ENCODE measurements at places on chromosomes 6 and 20.

- DNase-seq, result no peak
Measured at GRCh38 chr20:709991-710779, 34.6 kb upstream of the SCRT2 start.

- peak; percentile 1 for DNase-seq
Measured at GRCh38 chr20:1333462-1334369, 4.8 kb upstream of the SDCBP2 start.

DNA sequence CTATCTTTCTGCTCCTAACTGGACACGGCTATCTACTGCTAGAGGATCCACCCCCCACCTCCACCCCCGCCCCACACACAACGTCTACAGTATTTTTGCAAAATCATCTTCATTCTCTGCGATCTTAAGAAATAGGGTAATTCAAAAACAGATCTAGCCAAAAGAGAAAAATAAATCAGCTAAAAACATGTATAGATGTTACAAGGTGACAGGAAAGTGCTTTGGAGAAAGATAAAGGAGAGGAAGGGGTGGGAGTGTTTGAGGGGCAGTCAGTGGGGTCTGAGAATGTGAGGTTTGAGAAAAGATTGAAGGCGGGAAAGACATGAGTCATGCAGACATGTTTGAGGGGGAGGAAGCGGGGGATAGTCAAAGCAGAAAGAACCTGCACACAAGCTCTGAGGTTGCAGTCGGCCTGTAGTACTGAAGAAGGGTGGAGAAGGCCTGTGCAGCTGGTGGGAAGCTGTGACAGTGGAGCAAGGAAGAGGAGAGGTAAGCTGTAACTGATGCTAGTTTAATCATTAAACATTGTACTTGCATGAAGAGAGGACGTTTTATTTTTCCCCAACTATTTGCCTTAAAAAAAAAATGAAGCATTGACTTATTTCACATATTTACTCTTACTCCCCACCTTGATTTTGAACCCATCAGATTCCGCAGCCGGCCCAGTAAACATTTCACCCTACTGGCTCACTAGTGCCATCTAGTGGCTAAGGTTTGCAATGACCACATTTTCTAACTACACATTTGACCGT is 332.6 kb downstream of the ADGRB3 start:
- peak; percentile 74 for DNase-seq

GRCh38 chr6:165855856-165856255 is 192.8 kb upstream of the PDE10A start:
- no peak for DNase-seq

DNA sequence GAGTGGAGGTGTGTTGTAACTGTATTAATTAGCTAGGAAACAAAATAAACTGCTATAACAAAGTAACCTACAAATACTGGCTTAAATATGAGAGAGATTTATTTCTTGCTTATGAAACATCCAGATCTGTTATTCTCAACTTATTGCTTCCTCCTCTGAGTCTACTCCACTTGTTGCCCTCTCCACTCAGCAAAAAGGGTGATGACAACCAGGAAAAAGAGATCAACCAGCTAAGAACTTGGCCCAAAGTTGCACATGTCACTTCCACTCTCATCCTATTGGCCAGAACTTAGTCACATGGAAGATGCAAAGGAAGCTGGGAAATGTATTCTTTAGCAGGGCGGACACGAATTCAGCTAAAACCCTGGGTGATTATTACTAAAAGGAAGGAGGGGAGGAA is 5.2 kb upstream of the TP53RK start:
- DNase-seq, result peak; percentile 40

GRCh38 chr20:11350126-11351005 is 567.3 kb upstream of the BTBD3 start:
- peak; percentile 64 for DNase-seq

DNA sequence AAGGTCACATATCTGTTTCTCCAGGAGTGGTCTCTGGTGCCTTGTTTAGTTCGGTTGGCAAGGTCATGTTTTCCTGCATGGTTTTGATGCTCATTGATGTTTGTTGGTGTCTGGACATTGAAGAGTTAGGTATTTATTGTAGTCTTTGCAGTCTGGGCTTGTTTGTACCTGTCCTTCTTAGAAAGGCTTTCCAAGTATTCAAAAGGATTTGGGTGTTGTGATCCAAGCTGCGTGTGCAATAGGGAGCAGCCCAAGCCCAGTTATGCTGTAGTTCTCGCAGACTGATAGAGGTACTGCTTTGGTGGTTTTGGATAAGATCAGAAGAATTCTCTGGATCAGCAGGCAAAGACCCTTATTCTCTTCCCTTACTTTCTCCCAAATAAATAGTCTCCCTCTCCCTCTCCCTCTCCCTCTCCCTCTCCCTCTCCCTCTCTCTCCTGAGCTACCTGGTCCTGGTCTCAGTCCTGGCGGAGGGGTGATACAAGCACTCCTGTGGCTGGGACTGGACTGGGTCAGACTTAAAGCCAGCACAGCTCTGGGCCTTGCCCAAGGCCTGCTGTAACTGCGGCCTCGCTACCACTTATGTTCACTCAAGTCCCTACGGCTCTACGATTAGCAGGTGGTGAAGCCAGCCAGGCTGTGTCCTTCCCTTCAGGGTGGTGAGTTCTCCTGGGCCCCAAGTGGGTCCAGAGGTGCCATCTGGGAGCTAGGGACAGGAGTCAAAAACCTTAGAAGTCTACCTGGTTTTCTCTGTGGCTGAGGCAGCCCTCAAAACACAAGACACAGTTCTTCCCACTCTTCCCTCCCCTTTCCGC is 27.3 kb upstream of the GRM4 start:
- no peak for DNase-seq

- peak; percentile 84 for DNase-seq
Measured at GRCh38 chr6:150528648-150529285, 70.9 kb upstream of the PLEKHG1 start.

GRCh38 chr6:14286144-14286543 is 168.6 kb downstream of the CD83 start:
- DNase-seq, result peak; percentile 90

DNA sequence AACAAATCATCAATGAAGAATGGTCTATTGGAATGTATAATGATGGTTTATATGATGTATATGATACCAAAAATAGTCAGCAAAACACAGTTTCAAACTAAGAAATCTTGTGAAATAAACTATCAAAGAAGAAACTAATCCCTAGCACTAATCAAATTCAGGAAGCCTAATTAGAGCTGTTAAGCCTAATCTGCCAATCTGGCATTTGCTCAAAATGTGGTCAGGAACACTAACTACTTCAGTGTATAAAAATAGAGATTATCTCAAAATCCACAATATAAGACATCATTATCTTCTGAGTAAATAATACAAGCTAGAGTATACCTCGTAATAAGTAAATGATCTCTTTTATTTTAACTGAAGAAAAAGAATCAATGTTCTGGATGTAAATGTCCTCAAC is 12.8 kb upstream of the AKAP7 start:
- no peak for DNase-seq

DNA sequence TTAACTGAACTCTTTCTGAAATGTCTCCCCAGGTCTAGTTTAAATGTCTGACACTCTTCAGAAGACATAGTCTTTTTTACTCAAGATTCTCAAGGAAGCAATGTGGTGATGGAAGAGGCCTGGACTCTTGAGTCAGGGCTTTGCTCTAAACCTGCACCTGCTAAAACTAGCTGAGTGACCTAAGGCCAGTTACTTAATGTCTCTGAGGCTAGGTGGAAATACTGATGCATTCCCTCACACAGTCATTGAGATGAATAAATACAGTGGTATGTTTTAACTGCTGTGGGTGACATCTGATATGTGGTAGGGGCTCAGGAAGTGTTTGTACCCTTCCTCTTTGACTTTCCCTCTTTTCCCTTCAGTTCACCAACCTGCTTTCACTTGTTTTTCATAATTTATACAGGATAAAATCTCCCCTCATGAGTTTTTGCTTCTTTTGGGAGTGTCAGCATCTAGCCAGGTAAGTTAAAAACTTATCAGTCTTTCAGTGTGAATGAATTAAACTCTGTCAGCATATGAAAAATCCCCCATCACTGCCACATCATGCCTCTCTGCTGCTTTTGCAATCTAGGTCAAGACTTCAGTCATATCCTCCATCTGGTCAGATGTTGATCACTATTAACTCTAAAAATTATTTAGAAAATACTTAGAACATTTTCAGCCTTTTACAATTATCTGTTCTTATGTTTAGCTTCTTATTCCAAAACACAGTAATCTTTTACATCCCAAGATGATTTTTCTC is 178.7 kb upstream of the TNFAIP3 start:
- DNase-seq, result no peak

GRCh38 chr6:3237761-3238662 is 10.6 kb upstream of the TUBB2B start:
- DNase-seq, result no peak

- DNase-seq, result no peak
Measured at GRCh38 chr6:106186714-106187113, 100.6 kb downstream of the PRDM1 start.

DNA sequence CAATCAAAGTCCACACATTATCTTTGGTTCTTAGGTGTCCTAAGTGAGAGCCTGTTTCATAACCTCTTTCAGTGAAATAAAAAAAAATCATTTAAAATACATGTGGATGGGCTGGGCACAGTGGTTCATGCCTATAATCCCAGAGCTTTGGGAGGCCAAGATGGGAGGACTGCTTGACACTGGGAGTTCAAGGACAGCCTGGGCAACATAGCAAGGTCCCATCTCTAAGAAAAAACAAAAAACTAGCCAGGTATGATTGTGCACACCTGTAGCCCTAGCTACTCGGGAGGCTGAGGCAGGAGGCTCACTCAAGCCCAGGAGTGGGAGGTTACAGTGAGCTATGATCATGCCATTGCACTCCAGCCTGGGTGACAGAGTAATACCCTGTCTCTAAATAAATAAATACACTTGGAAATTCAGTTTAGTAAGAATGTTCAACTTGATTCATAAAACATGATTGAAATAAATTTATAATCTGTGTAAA is 3.6 kb downstream of the MPC1 start:
- no peak for DNase-seq

DNA sequence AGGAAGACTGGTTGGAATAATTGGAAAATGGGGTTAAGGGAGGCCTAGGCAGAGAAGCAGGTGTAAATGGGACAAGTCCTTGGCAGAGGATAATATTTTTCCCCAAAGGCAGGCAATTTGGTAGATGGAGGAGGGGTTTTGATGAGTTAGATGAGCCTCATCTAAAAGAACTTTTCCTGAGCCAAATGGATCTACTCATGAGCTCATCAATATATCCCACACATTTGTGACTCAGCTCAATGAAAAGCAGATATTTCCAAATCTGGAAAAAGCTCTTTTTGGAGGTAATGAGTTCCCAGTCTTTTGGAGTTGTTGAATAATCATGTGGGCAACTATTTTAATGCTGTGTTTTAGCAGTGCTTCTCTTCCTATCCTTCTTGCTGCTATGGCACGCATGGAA is 685.5 kb upstream of the CITED2 start:
- no peak for DNase-seq

GRCh38 chr20:36941401-36941835 is 10.1 kb downstream of the SAMHD1 start:
- no peak for DNase-seq

DNA sequence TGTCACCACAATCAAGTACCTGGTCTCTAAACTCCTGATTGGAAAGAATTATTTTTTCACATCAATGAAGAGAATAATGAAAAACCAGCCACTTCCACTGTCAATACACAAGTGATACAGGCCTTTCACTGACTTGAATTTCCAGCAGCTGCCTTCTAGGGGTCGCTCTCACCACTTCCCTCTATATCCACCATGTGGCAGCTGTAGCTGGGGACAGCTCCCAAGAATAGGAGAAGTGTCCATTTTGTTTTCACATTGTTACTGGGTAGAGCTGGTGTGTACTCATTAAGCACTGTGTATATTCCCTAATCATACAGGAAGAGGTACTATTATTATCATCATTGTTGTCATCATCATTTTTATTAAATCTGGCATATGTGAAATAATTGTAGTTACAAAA is 438.4 kb upstream of the SPTLC3 start:
- DNase-seq, result no peak

- DNase-seq, result no peak
Measured at GRCh38 chr6:39401376-39401775, 78.9 kb upstream of the KCNK16 start.

DNA sequence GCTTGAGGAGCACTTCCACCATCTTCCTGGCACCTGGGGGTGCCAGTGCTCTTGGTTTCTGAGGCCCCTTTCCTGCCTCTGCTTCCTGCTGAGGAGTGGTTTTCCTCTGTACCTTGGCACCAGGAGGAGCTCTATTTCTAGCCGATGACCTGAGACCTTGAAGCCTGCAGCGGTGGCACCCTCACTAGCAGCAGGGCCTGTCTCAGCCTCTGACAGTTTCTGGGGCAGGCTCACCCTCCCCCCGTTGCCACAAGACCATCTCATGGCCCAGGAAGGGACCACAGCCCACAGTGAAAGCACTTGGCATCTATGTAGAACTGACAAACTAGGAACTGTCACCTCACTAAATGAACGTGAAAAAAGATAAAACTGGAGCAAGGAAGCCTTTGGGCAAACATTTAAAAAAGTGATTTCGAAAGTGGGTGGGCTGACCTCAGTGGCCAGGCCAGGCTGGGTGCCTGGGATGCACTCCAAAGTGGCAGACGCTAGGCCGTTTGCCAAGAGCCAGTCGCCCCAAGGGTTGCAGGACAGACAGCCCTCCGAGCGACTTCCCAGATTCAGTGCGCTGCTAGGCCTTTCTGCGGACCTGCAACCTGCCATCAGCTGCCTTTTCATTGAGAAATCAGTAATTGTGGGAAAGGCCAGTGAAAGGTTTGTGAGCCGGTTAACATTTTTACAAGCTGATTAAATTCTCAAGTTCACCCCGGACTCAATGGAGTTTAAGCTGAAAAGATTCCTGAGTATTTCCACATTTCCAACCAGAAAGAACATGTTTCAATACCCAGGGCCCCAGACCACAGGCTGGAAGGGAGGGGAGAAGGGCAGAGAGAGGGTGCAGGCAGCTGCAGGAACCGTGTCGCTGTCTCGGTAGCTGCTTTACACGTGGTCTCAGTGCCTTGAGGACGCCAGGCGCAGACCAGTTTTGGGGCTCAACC is 303.7 kb downstream of the ESR1 start:
- DNase-seq, result peak; percentile 42

- no peak for DNase-seq
Measured at GRCh38 chr6:47310131-47310480, 401 bp upstream of the TNFRSF21 start.

DNA sequence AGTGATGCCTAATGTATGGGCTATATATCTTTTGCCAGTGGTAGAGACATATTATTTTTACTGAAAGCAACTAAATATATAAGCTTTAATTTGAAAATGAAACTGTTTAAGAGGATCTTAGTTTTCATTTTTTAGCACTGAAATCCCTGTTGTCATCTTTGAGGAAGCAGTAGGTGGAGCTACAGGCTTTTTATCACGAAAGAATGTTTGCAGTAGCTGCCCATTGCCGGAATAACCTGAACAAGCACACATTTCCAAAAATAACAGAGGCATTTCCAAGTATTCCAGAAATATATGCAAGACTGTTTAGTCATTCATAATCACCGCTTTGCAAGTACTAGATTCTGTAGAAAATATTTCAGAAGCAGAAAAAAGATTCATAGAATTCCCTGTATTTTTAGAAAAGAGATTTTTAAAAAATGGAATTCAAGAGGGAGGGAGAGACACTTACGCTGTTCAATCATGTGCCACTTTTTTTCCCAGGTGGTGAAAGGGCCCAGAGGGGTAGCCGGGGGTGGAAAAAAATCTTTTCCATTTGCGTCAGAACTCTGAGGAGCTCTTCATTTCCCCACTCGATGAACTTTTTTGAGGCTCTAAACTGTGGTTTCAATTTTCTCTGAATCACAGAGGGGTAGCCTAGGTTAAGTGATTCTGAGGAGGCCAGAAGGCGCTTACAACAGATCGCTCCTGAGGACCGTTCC is 142.5 kb upstream of the FERMT1 start:
- DNase-seq, result peak; percentile 43

- no peak for DNase-seq
Measured at GRCh38 chr6:168664956-168665355, 224.0 kb downstream of the SMOC2 start.
